Ureter (tissue), 1 donor: ENCODE measurements at places on chromosomes 6 and 20. TPM values are rescaled to one million over a fixed set of nuclear protein-coding genes. Genes with fewer than 3 reads are reported as not detected.

GRCh38 chr6:117425431-117426153 lies at the start of gene ROS1:
Gene ROS1, minus strand, starts transcription at chr6:117425942. Its CDS starts 286 bp downstream, at chr6:117425656.
- no peak for DNase-seq

DNA sequence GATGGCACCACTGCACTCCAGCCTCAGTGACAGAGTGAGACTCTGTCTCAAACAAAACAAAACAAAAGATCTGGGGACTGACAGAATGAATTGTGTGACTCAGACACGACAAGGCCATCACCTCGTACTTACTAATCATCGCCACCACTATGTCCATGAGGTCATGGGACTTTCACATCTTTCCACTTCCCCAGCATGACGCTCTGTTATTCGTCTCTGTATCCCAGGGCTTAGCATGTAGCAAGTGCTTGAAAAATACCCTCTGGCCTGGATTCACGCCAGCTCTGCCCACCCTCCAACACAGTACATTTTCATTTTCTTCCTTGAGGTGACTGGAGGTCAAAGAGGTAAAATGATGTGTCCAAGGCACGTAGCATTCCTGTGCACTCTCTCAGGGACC lies 27.8 kb downstream of the FGD2 start:
- DNase-seq: no peak

GRCh38 chr6:79072640-79073181 lies 5.3 kb downstream of the PHIP start:
- DNase-seq: no peak

DNA sequence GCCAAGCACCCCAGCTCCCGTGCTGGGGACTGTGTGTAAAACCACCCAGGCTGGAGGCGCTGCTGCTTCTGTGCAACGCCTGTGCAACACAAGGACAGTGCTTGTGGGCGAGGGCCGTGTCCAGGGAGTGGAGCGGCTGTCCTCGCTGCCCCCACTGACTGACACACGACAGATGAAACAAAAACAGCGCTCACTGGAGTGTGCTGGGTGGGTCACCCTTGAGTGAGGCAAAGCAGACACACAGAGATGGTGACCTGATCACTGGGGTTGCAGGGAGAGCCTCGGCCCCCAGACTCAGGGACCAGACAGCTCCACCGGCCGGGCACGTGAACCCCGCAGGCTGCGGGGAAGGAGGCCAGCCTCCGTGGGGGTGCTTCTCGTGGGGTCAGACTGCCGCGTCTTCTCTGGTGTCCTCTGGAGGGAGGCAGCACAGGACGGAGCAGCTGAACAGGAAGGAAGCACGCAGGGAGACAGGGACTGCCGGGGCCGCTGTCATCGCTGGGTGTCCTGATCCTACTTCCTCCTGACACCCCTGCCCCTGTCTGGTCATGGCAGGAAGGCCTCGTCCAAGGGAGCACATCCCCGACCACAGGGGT lies 75.9 kb upstream of the CST7 start:
- DNase-seq: no peak

GRCh38 chr6:22412994-22413393 lies 116.2 kb upstream of the PRL start:
- DNase-seq: no peak

DNA sequence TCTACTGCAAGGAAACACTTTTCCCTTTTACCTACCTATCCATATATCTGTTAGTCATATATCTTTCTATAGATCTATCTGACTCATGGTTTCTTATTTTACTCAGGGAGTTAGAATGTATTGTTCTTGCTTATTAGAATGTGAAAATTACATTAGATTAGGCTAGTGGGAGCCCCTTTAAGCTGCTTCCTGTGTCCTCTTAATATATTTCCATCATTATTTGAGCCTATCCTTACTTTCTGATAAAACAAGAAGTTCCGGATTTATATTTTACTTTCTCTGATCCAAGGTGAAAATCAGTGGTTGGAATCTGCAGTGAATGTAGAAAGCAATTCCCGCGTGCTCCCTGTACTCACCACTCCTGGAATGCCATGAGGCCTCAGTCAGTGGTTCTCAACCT lies 31.0 kb downstream of the CST2 start:
- DNase-seq: no peak

Gene ZKSCAN3
- total RNA-seq: 8.7 TPM

Gene APOBEC2
- 0.57 TPM for total RNA-seq
